A549 (cell line): ENCODE measurements at places on chromosomes 12 and 14.

DNA sequence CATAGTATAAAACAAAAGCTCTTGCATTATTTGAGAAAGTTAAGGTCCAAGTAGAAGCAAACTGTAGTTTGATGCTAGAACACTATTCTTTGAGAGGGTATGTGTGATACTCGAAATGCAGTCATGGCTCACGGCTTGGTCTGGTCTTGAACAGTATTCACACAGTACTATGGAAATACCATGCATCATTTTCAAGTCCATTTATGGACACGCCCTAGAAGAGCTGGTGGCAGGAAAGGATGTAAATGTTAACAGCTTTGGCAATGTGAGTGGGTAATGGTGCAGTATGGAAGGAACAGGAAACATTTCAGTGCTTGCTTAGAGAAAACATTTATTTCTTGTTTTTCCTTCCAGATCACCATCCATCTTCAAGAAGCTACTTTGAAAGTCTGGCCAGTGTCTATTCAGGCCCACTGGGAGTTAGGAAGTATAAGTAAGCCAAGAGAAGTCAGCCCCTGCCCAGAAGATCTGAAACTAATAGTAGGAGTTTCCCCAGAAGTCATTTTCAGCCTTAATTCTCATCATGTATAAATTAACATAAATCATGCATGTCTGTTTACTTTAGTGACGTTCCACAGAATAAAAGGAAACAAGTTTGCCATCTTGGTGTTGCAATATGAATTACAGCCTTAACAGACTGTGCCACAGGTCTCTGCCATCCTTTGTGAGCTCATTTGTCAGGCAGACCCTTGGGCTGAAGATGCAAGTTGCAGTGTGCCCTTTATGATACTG lies 5.7 kb upstream of the AKAP5 start:
- no peak for DNase-seq

- no peak for DNase-seq
Measured at GRCh38 chr12:54217774-54218241, 29.0 kb upstream of the SMUG1 start.

- DNase-seq: no peak
Measured at GRCh38 chr14:25049093-25049567, 817 bp downstream of the STXBP6 start.

DNA sequence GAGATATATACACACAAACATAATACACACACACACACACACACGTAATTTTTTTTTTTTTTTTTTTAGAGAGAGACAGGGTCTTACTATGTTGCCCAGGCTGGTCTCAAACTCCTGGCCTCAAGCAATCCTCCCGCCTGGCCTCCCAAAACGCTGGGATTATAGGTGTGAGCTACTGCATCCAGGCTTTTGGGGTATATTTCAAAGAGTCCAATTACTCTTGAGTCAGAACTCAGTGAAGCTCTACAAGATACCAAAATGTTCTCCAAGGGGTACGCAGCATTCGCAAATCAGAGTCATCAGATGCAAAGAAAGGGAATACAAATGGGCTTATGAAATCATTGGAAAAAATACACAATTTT lies 54.0 kb downstream of the PHLDA1 start:
- DNase-seq: no peak

- no peak for DNase-seq
Measured at GRCh38 chr12:89189448-89189847, 162.9 kb downstream of the DUSP6 start.

GRCh38 chr12:82896979-82897378 lies 210.3 kb downstream of the TMTC2 start:
- peak; percentile 28 for DNase-seq

- peak; percentile 34 for DNase-seq
Measured at GRCh38 chr14:23141706-23142444, 22.8 kb upstream of the CEBPE start.

DNA sequence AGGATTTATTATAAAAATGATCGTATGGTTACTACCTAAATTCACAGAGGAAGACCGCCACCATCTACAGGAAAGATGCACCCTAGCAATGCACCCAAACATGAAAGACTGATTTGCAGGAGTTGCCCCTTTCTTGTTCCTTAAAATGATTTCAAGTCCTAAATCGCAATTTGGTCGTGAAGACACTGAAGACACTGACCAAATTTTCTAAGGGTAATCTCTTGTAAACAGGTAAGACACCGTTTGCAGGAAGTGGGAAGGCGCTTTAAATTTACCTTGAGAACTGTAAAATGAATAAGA lies 1.0 kb downstream of the SOS2 start:
- DNase-seq: no peak

- DNase-seq: no peak
Measured at GRCh38 chr14:44699391-44699790, 192.3 kb upstream of the FSCB start.

GRCh38 chr14:95015046-95015445 lies 142.3 kb downstream of the DICER1 start:
- no peak for DNase-seq

GRCh38 chr12:131471271-131471905 lies 239.5 kb upstream of the SFSWAP start:
- no peak for DNase-seq

- no peak for DNase-seq
Measured at GRCh38 chr12:91574391-91574790, 391.8 kb upstream of the DCN start.

GRCh38 chr12:89080793-89081465 lies 271.4 kb downstream of the DUSP6 start:
- no peak for DNase-seq

- DNase-seq: no peak
Measured at GRCh38 chr12:72465940-72466630, 193.9 kb downstream of the TRHDE start.

DNA sequence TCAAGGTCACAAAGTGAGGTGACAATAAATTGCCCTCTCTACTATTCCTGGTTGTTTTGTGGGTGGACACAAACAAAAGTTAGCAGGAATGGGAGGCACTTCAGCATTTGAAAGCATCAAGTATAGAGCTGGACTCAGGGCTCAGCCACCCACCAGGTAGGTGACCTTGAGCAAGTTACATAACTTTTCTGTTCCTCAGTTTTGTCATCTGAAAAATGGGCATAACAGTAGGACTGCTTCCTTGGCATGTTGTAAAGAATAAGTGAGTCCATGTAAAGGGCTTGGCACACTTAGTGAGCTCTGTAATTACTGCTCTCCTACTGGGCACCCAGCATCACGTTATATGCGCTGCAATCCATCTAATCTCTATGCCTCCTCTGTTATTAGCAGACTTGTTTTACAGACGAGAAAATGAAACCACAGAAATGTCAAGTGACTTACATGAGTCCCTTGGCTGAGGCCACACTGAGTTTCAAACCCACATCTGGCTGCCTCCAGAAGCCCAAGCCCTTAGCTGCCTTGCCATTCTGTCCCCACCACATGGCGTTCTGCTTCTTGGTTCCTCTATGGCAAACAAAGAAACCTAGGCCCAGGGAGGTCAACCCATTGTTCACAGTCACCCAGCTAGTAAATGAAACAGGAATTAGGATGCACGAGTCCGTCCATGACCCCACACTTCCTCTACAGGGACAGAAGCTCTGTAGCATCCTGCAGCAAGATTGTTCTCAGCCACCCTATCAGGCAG lies 63.2 kb upstream of the SLC24A4 start:
- DNase-seq: no peak

DNA sequence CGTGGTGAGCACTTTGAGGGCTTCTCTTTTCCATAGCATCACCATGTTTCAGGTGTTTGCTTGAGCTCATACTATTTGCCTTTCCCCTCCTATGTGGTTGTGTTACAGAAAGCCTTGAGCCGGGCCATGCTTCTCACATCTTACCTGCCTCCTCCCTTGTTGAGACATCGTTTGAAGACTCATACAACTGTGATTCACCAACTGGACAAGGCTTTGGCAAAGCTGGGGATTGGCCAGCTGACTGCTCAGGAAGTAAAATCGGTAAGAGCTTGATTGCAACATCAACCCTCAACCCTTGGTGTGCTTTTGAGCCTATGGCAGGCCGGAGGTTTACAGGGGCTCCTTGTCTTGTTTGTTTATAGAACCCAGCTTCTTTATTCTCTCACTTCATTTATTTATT lies 8.1 kb downstream of the LETMD1 start:
- DNase-seq: peak; percentile 21

- DNase-seq: peak; percentile 27
Measured at GRCh38 chr12:100741084-100741711, 53.4 kb upstream of the ANO4 start.

DNA sequence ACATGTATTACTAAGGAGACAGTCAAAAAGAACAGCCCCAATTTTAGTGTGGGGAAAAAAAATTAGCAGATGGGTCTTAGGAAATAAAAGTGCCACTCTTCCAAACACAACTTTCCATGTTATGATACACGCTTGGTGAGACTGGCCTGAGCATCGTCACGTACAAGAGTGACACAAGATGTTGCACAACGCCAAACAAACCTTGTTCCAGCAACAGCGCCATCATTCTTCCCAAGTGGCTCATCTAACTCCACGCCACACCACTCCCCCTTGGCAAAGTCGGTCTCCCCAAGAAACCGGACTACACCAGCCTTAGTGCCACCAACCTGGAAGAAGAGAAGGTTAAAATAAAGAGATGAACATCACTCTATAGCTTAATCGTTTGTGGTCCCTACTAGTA lies 58.7 kb downstream of the CLIP1 start:
- no peak for DNase-seq
